ENCODE measurements at places on chromosomes 16 and 17. TPM values are rescaled to one million over a fixed set of nuclear protein-coding genes. Genes with fewer than 3 reads are reported as not detected.

Gene TMC6
- 5.9 TPM for total RNA-seq

Gene TMEM238L
- total RNA-seq = not detected

Gene ADAMTS18
- total RNA-seq = 0.94 TPM

Gene KREMEN2
- total RNA-seq = not detected

Gene NEUROD2
- 116 TPM for total RNA-seq

Gene KRT10
- 2.8 TPM for total RNA-seq

Gene SEPTIN12
- total RNA-seq = not detected

Gene EVPLL
- not detected for total RNA-seq

Gene RASL10B
- 6.6 TPM for total RNA-seq

Gene NLRP1
- 73.6 TPM for total RNA-seq

Gene PRSS22
- total RNA-seq = not detected

Gene STXBP4
- 44.8 TPM for total RNA-seq

Gene TBC1D16
- 41.3 TPM for total RNA-seq

Gene WSCD1
- 28.5 TPM for total RNA-seq

Gene UMOD
- total RNA-seq = not detected

Gene SNX20
- total RNA-seq = not detected

Gene GPR139
- 3.4 TPM for total RNA-seq

Gene SGSH
- total RNA-seq = 7.2 TPM

Gene OR1F1
- 0.94 TPM for total RNA-seq

Gene RDM1
- 0.94 TPM for total RNA-seq

Gene PRMT7
- 82.9 TPM for total RNA-seq

Gene FOXF1
- 0.31 TPM for total RNA-seq

Gene IL17C
- total RNA-seq = not detected

Gene CDRT15
- not detected for total RNA-seq

Gene VMO1
- not detected for total RNA-seq

Gene IKZF3
- total RNA-seq = under 0.01 TPM

Gene RAPGEFL1
- 29.7 TPM for total RNA-seq

Gene RPH3AL
- 5.6 TPM for total RNA-seq
